ENCODE measurements at places on chromosomes 4 and X.

DNA sequence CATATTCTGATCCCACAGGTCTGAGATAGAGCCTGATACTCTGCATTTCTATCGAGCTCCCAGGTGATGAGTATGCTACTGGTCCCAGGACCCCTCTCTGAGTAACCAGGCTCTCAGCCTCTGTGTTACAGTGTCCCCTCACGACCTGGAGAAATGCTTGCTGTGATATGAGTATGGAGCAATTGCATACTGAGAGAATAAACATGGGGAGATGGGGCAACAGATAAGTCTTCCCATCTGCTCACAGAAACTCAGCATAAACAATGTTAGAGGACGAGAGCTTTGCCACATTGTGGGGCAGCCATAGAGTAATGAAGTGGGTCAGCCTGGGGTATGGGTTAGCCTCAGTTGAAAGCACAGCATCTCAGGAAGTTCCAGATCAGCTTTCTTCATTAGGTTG, 82.6 kb upstream of the HS3ST1 start:
- DNase-seq = no peak

- no peak for DNase-seq
These were observed 148.3 kb downstream of the MGST2 start for GRCh38 chr4:139813881-139814280.

- no peak for DNase-seq
These were observed 18.8 kb upstream of the CLDN34 start for GRCh38 chrX:9948406-9948805.

- no peak for DNase-seq
These were observed 581.2 kb upstream of the IGFBP7 start for GRCh38 chr4:57691370-57691769.

GRCh38 chrX:46838974-46839480, 2.2 kb downstream of the RP2 start:
- DNase-seq = no peak

DNA sequence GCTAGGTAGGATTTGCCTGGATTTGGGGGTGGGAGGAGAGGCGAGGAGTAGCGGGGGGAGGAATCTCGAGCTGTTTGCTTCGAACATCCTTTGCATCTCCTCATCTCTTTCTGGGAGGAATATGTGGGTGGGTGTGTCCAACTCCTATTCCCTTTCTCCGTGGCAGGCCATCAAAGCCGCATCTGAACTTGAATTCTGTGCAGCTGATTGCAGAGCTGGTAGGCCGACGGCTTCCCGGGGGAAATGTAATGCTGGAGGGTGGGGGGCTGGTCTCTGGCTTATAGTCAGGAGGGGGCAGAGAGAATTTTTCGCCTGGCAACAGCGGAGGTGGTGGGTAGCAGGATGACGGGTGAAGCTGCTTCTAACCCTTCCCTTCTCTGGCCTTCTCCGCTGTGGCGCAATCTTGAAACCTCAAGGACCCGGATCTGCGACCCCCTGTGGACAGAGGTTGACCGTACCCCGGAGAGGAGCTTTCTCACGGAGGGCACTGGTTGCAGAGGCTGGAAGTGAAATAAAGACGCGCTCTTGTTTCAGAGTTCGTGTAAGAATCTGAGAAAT, 628 bp downstream of the ZCCHC12 start:
- no peak for DNase-seq

- DNase-seq = no peak
These were observed 3.6 kb downstream of the ART3 start for GRCh38 chr4:76078033-76078613.

- DNase-seq = no peak
These were observed 32.0 kb downstream of the DCTD start for GRCh38 chr4:182885022-182885737.

- no peak for DNase-seq
These were observed 67.1 kb downstream of the GPR143 start for GRCh38 chrX:9698576-9698975.

DNA sequence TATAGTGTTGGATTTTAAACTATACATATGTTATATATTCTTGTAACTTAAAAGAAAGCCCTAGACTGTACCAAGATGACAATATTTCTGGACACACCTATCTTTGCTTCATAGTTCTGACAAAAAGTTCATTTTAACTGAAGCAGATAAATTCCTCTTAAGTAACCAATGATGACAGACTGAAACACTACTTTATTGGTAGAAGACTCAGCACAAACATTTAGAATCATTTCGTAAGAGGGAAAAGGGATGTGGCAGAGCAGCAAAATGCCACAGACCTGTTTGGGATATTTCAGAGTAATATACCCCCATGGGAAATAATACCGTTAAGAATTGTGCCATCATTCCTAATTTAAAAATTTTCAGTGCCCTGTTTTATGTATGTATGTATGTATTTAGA, 56.2 kb downstream of the APOO start:
- no peak for DNase-seq

- DNase-seq = no peak
These were observed 28.0 kb downstream of the ING2 start for GRCh38 chr4:183532821-183533220.

DNA sequence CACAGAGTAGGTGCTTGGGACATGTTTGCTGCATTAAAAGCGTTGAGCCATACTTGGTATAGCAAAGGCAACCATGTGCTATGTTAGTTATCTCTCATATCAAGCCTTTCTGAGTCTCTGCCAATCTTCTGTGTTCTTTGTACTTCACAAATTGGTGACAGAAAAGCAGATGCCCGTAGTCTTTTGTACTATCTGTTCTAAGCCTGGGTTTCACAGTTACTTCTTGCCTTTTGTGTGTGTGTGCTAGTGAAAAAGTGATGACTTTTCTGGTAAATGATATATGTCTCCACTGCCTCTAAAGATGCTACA, 16.1 kb upstream of the KLHL2 start:
- no peak for DNase-seq

GRCh38 chr4:7910263-7910896, 29.3 kb downstream of the AFAP1 start:
- no peak for DNase-seq

GRCh38 chr4:82864336-82864979, 26.5 kb downstream of the SEC31A start:
- no peak for DNase-seq

DNA sequence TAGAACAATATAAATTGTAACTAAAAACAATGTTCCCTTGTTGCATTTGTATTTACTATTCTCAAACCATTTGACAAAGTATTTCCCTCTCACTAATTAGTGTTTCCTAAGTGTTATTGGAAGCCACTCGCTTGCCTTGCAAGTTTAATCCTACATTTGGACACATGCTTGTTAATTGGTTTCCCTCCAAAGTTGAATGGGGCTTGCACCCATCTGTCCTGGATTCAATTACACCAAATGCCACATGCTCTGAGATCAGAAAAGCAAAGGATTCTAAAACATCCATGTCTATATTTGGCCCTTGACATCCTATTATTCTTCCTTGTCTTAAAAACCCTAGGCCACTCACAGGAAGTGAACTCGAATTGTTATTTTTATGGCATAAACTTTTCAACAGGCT, 146.6 kb downstream of the AMELX start:
- no peak for DNase-seq

GRCh38 chrX:13009844-13010243, 34.6 kb downstream of the FAM9C start:
- no peak for DNase-seq

DNA sequence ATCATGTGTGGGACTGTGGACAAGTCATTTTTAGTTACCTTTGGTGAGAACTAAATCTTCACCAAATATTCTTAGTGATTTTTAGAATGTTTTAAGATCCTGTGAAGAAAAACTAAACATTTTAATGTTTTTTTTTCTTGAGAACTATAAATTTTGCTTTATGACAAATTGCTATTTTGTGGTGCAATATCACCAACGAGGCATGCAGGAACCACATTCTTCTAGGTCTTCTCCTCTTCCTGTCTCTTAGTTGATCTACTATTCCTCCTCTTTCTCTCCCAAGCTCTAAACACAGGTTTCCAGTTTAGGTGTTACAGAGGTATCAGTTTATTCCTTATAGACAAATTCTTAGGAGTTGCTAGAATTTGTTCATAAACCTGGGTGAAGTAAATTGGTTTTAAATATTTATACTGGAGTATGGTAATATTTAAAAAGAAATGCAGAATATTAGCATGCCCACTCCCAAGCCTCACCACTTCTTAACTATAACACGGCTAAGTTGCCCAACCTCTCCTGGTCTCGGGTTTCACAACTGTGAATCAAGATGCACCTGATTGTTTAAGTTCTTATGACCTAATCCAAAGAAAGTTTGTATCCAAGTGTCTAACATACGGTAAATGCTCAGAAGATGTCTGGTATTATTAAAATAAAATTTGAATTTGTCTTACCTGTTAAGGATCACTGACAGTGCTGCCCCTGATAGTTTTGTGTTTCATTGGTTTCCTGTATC, 56.5 kb upstream of the CLNK start:
- DNase-seq = no peak

DNA sequence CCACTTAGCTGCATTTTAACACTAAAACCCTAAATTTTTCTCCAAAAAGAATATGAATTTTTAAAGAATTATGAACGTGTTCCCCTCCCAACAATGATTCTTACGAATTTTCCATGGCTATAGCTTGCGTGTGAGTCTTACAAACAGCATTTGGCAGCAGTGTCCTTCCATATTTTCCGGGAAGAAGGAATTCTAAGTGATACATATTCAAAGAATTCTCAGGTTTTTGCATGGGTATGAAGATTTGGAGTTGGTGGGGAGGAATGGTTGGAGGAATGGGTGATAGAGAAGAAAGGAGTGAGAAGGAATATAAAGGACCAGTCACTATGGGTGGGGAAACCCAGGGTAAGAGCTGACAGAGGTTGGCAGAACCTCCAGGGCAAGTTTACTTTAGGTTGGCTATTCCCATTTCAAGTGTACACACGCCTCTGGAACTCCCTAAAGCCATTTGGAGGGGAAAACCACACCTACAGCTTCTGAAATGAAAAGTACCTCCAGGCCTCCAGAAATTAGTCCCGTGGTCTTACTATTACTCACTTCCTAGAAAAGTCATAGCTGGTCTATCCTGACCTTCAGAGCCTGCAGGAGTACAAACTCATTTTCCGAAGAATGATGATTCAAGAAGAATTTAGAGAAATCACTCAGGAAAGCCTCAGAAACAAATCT, 420.8 kb upstream of the DIPK2B start:
- no peak for DNase-seq

- no peak for DNase-seq
These were observed 173.8 kb downstream of the MSN start for GRCh38 chrX:65841263-65841662.

DNA sequence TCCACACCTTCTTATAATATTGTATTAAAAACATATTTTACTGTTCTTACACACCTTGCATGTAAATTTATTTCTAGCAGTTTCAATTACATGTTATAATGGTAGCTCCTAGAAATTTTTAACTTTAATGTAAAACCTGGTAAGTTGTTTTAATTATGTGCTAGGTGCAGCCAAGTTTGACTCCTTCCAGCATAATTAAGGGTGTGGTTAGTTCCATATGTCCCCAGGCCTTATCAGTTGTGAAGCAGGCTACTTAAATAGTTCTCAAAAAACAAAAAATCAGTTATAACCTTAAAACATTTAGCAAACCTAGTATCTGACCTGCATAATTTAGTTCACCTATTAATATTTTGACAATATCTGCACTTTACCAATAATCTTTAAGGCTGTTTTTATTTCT, 26.9 kb upstream of the PASD1 start:
- no peak for DNase-seq

DNA sequence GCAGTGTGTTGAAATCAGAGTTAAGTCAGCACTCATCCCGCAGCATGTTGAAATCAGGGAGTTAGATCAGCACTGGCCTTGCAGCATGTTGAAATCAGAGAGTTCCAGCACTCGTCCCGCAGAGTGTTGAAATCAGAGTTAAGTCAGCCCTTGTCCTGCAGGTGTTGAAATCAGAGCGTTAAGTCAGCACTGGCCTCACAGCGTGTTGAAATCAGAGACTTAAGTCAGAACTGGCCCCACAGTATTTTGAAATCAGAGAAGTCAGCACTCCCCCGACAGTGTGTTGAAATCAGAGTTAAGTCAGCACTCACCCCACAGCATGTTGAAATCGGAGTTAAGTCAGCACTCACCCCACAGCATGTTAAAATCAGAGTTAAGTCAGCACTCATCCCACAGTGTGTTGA, 10.9 kb upstream of the UVSSA start:
- DNase-seq = no peak

DNA sequence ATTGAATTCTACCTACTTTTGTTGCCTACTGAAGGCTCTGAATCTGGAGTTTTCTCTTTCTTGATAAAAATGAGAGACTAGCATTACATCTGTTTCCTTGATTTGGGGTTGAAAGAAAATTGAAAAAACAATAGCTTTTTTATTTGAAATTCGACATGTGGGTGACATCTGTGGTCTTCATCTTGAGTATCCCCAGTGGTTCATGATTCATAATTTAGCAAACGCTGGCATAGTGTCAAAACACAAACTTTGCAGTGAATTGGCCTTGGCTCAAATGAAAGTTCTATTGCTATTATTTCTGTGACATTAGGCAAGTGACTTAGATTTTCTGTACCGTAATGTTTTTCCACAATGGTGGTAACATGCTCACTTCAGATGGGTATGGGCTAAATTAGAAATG, 747.6 kb downstream of the PCDH7 start:
- no peak for DNase-seq

DNA sequence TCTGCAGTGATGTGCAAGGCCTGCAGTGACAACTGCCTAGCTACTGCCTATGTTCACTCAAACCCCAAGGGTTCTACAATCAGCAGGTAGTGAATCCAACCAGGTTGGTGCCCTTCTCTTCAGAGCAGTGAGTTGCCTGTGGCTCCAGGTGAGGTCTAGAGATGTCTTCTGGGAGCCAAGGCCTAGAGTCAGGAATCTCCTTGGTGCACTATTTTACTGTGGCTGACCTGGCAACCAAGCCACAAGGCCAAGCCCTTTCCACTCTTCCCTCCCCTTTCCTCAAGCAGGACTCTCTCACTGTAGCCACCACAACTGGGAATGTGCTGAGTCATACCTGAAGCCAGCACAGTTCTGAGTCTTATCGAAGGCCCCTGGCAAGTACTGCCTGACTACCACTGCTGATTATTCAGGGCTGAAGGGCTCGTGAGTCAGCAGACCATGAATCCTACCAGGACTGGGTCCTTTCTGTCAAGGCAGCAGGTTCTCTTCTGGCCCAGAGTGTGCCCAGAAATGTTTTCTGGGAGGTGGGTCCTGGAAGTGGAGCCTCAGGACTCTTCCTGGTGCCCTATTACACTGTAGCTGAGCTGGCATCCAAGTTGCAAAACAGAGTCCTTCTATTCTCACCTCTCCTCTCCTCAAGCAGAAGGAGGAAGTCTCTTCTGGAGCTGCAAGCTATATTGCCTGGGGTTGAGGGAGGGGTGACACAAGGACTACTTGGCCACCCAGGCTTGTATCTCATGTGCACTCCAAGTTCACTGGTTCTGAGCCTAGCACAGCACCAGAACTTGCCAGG, 111.6 kb downstream of the BTC start:
- no peak for DNase-seq

- DNase-seq = no peak
These were observed 57.0 kb downstream of the TRIML1 start for GRCh38 chr4:188196134-188196735.

- DNase-seq = no peak
These were observed 17.4 kb upstream of the TMEM184C start for GRCh38 chr4:147599769-147600168.

Data from GM12891 (cell line).